T47D (cell line): ENCODE measurements at places on chromosomes 16 and 17.

- DNase-seq = no peak
Measured at GRCh38 chr16:88491001-88491559, 38.0 kb downstream of the ZFPM1 start.

- DNase-seq = no peak
Measured at GRCh38 chr16:86939609-86940008, 361.3 kb downstream of the FOXL1 start.

DNA sequence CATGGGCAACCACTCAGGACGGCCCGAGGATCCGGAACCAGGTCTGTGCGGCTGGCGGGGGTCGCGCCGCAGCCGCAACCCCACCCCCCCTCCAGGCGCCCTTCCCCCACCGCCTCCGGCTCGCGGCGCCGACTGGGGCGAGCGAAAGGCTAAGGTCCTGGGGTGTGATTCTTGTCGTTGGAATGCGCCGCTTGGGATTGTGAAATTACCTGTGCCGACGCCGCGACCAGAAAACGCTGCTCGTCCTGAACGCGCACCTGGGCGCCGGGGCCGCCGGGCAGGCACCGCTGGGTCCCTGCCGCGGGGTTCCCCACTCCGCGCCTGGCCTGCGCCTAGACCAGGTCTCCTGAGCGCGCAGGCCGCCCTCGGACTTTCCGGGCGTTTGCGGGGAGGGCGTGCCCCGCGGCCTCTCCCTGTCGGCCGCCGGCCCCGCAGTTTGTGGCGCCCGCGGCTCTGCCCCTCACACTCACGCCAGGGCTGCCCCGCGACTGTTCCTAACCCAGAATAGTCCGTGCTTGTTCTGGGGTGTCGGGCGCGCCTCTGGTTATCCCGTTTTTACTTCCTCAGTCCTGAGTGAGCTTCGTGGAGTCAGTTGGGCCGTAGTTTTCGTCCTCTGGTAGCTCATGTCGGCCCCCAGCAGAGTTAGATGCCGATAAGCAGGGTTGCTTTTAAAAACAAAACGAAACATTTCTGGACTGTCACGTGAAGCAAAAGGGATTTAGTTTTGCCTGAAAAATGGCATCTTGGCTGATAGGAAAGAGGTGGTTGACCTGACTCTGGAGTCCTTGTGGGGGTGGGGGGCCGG lies 147.2 kb downstream of the SPECC1 start:
- DNase-seq = peak; percentile 86

- no peak for DNase-seq
Measured at GRCh38 chr17:14080847-14081251, 11.5 kb downstream of the COX10 start.

DNA sequence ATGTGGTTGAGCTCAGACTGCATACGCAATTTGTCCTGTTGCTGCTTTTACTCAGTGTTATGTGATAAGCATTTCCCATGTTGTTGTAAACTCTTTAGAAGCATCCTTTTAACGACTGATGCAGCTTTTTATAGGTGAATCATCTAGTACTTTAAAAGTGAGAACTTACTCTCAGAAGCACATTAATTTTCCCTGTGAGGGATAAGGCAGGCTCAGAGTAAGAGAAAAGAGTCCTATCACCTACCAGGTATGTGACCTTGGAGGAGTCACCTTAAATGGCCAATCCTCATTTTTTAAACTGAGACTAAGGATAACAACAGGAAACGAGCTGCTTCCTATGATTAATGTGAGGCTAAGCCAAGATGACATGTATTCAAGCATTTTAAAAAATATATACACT lies 34.4 kb upstream of the GAN start:
- no peak for DNase-seq

DNA sequence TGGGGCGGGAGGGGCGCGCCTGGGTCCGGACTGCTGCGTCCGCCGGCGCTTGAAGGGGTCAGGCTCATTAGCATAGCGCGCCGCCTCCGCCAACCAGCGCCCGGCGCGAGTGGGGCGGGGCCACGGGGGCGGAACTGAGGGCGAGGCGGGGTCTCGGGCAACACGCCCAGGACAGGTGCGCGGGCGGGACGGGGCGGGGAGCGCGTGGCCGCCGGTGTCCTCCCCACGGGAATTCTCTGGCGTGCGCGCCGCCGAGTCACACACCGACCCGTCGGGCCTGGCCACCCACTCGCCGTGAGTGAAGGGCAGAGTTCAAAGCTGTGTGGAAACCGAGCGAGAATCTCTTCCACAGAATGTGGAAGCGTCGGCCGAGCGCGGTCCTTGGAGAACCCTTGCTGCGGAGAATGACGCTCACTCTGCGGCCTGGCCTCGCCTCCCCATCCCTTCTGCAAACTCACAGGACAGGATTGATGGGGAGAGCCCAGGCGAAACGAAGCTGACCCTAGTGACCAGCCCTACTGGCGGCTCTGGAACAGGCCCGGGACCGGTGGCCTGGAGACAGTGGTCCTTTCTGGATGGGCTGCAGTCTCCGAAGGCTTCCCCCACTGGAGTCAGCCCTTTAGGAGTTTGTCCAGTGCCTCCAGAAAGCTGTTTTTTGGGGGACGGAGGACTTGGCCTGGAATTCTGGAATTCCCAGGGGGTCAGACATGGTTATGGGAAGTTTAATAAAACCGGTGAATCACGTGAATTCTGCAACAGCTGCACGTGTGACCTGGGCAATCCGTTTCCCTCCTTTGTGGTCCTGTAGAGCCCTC lies at the start of gene SNAI3:
Gene SNAI3 (minus strand): TSS at position 69 of the 815 bp plus-strand sequence. CDS start 101 bp downstream, outside the sequence.
- DNase-seq = peak; percentile 97

DNA sequence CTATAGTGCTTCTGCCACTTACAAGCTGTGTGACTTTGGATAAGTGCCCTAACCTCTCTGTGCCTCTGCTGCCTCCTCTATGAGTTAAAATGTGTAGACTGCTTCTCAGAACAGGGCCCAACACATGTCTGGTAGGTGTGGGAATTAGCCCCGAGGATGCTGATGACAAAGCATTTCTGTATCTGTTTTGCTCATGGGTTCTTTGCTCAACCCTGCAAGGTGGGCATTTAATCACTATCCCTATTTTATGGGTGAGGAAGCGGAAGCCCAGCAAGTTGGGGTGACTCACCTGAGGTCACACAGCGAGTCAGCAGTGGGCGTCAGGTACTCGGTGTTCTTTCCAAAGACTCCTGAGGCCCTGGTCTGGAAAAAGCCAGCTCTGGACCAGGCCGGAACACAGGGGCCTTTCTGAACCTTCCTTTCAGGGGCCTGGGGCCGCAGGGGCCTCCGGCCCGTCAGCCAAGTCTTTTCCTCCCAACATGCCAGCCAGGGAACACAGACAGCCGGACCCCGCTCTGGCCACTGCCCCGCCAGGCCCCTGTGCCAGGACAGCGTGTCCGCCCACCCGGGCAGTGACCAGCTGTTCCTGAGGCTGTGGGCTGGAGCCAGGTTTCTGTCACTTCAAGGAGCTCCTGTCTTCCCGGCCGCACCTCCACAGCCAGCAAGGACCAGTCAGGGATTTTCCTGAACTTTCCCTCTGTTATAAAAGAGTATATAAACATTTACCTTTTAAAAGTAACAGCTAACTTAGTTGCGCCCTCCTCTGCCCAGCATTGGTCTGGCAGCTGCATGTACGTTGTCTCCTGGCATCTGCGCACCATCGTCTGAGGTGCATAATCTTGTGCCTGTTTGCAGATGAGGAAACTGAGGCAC lies 62.5 kb downstream of the SREBF1 start:
- DNase-seq = no peak

GRCh38 chr17:80956321-80957190 lies 35.1 kb upstream of the CHMP6 start:
- DNase-seq = no peak

- DNase-seq = peak; percentile 51
Measured at GRCh38 chr16:46929378-46930332, 43.8 kb downstream of the DNAJA2 start.

GRCh38 chr17:47866941-47867340 lies 16.0 kb upstream of the SP6 start:
- DNase-seq = no peak

DNA sequence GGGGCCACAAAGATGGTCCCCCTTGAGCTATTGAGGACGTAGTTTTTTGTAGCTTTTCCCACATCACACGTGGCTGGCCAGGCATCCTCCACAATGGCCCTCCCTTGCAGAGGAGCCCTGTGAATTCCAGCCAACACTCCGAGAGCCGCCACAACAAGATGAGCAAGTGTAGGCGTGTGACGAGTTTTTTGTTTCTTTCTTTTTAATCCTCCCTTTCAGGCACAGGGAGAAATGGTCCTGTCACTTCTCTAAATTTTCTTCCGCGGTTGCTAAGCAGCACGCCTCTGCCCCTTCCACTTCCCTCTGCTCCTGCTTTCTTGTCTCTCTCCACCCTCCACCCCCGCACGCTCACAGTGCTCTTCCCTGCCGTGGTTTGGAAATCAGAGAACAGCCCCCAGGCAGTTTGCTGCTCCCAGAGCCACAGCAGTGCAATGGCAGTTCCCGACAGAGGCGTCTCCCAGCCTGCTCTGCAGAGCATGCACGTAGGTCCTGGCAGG lies 68.0 kb upstream of the MRTFB start:
- DNase-seq = peak; percentile 71

DNA sequence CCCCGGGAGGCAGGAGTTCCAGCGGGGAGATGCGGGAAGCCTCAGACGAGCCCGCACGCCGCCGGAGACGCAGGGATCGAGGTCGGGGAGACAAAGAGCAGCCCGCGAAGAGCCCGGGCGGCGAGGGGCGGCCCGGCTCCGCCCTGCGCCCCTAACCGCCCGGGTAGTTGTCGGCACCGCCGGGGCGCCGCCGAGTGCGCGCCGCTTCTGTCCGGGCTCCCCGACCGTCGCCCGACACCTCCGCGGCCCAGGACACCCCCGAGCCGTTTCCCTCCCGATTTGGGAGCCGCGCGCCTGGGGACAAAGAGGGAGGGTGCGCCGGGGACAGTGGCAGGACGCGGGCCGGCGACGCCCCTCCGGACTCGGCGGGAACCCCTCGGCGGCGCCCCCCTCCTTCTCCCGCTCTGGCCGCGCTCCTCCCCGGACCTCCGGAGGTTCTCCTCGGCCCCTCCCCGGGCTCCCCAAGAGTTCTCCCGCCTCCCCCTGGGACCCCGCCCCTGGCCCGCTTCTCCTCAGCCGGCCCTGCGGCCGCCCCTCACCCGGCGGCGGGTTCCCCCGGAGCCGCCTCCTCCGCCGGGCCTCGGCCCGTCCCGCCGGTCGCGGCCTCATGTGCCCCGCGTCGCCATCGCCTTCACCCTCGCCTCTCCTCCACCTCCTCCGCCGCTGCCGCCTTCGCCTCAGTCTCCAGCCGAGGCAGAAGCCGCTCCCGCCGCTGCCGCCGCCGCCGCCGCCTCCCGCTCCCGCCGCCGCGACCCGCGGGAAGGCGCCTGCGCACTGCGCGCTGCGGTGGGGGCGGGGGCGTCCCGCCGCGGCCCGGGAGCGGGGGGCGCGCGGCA lies at the start of gene GJC1:
Gene GJC1 (minus strand): TSS at position 765 of the 836 bp plus-strand sequence. CDS start 24,470 bp downstream, outside the sequence.
- DNase-seq = peak; percentile 35

GRCh38 chr17:82276938-82277337 lies 3.4 kb upstream of the CSNK1D start:
- no peak for DNase-seq

DNA sequence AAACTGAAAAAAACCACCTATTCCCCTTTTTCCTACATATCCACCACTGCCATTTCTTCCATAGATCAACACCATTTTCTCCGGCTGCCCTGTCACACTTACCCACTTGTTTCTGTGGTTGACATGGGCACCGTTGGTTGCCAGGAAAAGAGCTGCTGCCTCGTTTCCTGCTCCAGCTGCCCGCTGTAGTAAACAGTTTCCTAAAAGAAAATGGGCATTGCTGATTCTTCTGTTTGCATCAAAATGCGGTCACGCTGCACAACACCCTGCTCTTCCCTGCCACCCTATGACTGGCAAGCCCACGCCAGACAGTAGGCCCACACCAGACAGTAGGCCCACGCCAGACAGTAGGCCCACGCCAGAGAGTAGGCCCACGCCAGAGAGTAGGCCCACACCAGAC lies 46.3 kb downstream of the CYB5D2 start:
- no peak for DNase-seq

DNA sequence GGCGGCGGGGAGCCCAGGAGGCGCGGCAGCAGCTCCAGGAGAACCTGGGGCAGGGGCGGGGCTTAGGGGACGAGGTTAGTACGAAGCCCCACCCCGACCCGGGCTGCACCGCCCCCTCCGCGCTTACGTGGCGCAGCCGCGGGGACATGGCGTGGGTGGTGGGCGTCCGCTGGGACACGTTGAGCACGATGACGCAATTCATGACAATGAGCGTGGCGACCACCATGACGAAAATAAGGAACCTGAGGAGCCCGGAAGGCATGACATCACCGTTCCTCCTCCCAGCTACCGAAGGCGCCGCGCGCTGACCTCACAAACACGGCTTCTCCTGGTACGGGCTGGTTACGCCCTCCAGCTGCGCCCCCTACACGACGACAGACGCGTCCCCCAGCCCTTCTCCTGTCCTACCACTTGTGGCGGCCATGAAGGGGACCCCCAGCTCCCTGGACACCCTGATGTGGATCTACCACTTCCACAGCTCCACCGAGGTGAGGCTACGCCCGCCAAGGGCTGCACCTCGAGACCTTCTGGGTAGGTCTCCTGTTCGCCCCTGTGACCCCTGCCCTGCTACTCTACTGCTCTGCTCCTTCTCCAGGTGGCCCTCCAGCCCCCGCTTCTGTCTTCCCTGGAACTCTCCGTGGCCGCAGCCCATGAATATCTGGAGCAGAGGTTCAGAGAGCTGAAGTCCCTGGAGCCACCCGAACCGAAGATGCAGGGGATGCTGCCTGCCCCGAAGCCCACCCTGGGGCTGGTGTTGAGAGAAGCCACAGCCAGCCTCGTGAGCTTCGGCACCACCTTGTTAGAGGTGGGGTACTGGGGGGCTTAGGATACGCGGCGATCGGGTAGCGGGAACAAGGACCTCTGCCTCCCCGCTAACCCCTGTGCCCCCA lies at the start of gene C17orf107:
Gene C17orf107 (plus strand): TSS at position 196 of the 890 bp plus-strand sequence. CDS start 227 bp downstream, at position 423.
- DNase-seq = no peak

DNA sequence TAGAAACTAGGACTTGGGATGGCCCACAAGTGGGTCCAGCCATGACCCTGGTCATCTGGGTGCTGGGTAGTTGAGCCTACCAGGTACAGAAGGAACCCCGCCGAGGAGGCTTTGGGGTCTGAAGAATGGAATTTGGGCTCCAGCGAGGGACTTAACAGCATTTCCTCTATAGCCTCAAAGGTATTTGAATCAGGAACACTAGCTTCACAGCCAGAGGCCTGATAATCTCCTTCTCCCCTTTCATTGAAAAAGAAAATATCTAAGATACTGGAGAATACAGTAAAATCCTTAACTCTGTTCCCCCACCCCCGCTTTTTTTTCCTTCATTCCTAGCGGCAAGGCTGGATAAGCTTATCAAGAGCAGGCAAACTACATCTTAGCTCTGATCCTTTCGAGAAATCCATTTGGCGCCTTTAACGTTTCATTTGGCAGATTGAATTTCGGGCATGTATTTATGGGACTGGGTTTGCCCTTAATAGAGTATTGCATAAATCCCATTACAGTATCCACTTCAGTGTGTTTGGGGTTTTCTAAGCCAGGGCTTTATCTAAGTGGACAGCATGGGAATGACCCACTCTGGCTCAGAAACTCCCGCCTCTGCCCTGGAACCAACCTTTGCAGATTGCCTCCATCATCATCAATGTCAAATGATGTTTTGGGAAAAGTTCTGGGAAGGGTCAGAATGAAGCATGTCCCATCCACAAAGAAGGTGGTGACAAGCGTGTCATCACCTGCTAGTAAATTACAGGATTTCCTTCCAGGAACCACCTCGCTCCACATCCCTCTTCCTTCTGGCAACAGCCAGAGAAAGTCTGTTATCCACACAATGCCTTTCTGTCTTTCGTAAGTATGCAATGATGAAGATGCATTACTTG lies 36.9 kb downstream of the XYLT1 start:
- no peak for DNase-seq
